Activated CD4-positive, alpha-beta T cell treated with anti-CD3 and anti-CD28 coated beads for 4 hours (primary cell): ENCODE measurements at places on chromosomes 2 and 18.

DNA sequence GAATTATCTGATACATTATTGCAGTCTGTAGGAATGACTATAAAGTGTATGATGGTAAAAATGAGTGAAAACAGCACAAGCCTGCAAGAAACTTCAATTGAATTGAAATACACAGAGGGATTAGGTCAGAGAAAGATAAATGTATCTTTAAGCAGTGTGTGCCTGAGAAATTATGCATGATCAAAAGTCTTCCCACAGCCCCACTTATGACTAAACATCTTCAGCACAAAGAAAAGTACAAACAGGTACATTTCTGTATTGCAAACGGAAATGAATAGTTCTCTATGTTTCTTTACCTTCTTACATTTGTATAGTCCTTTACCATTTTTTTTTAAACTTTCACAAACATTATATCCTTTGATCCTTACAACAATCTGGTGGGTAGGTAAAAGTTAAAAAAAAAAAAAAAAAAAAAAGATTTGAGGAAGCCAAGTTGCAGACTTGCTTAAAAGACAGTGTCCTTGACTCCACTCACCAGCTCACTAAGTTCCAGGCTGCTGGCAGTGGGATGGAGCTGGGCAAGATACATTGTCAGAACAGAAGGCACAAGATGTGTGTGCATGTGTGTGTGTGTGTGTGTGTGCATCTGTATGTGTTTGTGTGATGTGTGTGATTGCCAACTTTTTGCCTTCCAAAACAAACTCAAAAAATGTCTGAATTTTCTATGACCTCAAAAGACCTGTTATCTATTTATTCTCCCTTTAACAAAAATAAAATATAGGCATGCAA, 423.7 kb upstream of the ACVR2A start:
- no peak for DNase-seq

- DNase-seq = no peak
Measured at GRCh38 chr2:74675090-74675489, 21.0 kb downstream of the SEMA4F start.

GRCh38 chr2:140410695-140411094, 1630.5 kb upstream of the NXPH2 start:
- DNase-seq = no peak

DNA sequence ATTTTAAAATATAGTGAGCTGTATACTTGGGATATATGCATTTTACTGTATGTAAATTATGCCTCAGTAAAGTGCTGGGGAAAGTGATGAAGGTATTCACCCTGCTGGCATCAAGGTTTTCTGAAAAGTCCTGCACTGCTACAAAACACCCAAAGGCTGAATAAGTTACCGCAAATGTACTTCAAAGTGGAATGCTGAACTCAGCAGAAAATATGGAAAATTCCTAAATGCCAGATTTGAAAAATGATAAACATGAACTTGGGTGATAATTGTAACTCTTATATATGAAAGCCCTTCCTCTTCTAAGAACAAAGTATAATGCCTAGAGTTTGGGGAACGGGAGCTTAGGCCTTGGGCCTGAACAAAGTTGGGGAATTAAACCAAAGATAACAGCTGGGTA, 133.0 kb downstream of the GALNT1 start:
- DNase-seq = no peak

GRCh38 chr2:214378455-214379103, 32.3 kb upstream of the VWC2L start:
- DNase-seq = no peak

GRCh38 chr18:42011053-42011452, 56.0 kb downstream of the PIK3C3 start:
- DNase-seq = no peak

DNA sequence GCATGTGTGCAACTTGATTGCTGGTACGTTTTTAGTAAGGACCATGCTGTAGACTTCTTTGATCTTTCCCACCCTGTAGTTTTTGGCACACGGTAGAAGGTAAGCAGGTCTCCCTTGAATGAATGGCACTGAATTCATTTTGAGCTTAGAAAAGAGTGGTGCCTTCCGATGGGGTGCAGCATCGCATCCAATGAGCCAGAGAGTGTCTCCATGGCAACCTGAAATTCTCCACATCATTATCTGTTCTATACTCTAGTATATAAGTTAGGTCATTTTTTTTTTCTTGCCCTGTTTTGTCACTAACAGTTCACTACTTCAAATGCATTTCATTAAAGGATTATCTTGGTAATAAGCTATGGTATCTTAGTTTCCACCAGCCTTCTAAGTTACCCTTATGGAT, 81.2 kb upstream of the REV1 start:
- DNase-seq = no peak

GRCh38 chr18:22044474-22045220, 124.7 kb upstream of the GATA6 start:
- no peak for DNase-seq

GRCh38 chr2:39631718-39632117, 34.0 kb upstream of the TMEM178A start:
- no peak for DNase-seq

GRCh38 chr18:78799382-78800089, 180.1 kb upstream of the SALL3 start:
- DNase-seq = no peak

GRCh38 chr2:68937346-68938055, 15.2 kb downstream of the GKN2 start:
- DNase-seq = no peak

GRCh38 chr2:73088211-73088610, 16.7 kb upstream of the SFXN5 start:
- DNase-seq = no peak

GRCh38 chr2:134155134-134155533, 98.7 kb upstream of the MGAT5 start:
- DNase-seq = no peak

GRCh38 chr2:26430826-26431225, 29.1 kb downstream of the DRC1 start:
- DNase-seq = no peak

DNA sequence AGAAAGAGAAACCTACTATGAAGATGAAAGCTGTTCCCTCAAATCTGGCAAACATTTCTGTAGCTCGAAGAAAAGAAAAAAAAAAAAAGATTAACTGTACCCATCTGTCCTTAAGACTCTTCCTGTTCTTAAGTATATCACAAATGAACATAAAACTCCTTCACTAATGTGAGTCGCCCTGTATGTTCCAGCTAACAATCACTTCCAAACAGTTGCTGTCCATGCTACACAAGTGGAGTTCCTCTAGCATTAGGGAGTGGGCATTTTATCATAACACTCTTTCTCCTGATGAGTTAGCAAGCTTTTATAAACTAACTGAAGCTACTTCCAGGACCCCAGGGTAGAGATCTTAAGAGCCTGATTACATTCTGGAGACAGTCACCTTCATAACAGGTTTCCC, 5.8 kb downstream of the CUL3 start:
- no peak for DNase-seq

DNA sequence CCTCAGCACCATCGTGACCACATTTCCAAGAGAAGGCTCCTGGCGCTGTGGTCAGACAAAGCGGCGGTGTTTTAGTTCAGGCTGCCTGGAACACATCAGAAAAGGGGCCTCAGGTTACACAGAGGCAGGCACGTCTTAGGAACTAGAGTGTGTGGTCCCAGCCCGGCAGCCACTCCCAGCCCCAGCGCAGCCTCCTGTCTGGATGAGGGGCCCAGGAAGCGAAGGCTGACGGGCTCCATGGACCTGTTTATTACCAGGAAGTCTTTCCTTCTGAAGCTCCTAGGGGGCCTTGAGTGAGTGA, 10.0 kb upstream of the GPR55 start:
- no peak for DNase-seq

- no peak for DNase-seq
Measured at GRCh38 chr2:3669656-3670055, 11.7 kb downstream of the ALLC start.

GRCh38 chr18:74196220-74197119, 48.1 kb downstream of the TIMM21 start:
- peak; percentile 35 for DNase-seq
